Activated CD8-positive, alpha-beta memory T cell treated with anti-CD3 and anti-CD28 coated beads for 24 hours (primary cell): ENCODE measurements at places on chromosomes 6 and 20.

- no peak for DNase-seq
Measured at GRCh38 chr20:3586093-3586492, 77.1 kb downstream of the GFRA4 start.

DNA sequence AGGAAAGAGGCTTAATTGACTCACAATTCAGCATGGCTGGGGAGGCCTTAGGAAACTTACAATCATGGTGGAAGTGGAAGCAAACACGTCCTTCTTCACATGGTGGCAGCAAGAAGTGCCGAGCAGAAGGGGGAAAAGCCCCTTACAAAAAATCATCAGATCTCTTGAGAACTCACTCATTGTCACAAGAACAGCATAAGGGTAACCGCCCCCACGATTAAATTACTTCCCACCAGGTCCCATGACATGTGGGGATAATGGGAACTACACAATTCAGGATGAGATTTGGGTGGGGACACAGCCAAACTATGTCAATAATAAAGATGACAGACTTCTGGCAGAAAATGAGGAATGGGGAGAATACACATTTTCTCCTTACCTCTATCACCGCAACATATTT, 20.5 kb upstream of the OCSTAMP start:
- DNase-seq: no peak

DNA sequence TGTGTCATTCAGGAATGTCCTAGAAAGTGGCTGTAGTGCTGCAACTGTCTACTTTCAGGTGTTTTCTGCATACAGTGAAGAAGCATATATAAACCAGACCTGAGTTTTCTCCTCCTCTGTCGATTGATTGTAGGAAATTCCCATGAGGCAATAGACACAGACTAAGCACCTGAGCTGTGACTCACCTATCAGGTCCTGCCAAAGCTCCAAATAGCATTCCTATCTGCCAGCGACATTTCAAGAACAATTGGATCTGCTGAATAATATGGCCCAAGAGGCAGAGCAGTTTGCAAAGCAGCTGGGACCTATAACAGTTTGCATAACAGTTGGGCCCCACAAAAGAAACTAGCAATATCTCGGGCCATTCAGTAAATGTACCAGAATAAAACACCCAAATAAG, 360.4 kb downstream of the HAO1 start:
- no peak for DNase-seq

DNA sequence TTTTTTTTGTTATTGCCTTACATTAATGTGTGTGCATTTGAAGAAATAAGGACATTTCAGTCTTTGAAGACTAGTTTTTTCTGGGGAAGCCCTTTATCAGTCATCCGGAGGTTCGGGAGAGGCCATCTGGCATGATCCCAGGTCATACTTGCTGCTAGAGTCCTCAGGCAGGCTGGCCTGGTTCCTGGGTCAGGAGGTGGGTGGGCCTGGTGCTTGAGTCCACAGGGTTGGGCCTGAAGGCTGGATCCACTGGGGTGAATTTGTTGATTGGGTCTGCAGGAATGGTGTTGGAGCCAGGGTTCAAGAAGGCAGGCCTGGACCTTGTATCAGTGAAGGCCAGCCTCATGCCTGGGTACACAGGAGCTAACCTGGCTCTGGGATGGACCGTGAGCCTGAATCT, 15.8 kb upstream of the WFDC9 start:
- DNase-seq: no peak

DNA sequence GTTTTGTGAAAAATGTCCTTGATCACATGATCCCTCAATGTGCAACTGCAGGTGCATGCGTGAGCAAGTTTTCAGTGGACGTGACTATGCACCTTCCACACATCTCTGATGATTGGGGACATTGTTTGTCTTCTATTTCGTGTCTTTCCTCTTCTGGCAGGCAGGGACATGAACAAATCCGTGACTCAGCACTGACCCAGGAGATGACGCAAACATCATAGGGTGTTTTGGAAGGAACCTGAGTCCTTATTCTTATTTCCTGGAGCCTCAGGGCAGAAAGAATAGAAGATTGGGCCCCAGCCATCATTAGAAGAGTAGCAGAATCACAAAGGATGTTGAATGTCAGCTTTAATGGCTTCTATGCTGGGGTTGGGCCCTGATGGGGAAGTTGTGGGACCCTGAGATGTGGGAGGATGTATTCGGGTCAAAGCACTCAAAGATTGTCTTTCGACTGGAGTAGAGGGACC, 11.9 kb upstream of the SIRPD start:
- no peak for DNase-seq
